Activated CD4-positive, alpha-beta T cell treated with anti-CD3 and anti-CD28 coated beads for 4 hours (primary cell): ENCODE measurements at places on chromosomes 2 and 18.

GRCh38 chr2:16525265-16525887, 140.3 kb downstream of the CYRIA start:
- DNase-seq = no peak

- DNase-seq = no peak
Measured at GRCh38 chr2:8448824-8449556, 232.9 kb upstream of the ID2 start.

GRCh38 chr2:173989160-173989883, 24.1 kb upstream of the SP3 start:
- DNase-seq = no peak

- no peak for DNase-seq
Measured at GRCh38 chr2:44655401-44655864, 286.1 kb upstream of the SIX3 start.

DNA sequence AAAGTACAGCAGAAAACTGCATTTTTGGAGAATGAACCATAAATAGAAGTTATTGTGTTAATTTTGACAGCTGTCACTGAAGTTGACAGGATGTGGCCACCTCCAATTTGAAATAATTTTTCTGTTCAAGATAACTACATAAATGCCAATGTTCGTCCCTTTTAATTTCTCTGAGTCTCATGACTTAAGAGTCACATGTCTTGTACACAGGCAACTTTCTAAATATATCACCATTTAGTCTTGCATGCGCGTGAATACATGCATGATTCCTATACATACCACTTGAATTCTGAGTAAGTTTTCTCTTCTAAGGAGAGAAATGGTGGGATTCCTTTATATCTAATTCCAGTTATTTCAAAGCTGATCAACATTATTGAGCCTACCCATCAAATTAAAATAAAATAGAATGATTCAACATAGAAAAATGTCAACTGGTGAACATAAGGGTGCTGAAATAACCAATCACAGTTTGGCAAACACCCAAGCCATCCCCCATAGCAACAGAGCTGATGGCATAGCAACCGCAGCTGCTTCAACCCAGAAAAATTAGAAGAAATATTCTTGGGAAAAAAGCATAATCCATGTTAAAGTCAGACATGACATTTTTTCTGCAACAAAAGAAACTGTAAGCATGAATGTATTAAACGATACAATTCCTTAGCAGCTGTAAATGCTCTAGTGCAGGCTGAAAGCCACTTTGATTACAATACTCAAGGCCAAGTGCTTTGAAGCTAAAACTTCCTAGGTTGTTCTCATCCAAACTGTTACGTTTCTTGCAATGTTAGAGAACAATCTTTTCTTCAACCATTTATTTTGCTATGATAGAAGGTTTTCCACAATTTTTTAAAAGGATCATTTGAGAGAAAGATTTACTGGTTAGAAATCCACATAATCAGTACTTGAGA, 282.7 kb downstream of the DLGAP1 start:
- no peak for DNase-seq

GRCh38 chr2:32008805-32009515, 1.8 kb downstream of the MEMO1 start:
- DNase-seq = peak; percentile 5

DNA sequence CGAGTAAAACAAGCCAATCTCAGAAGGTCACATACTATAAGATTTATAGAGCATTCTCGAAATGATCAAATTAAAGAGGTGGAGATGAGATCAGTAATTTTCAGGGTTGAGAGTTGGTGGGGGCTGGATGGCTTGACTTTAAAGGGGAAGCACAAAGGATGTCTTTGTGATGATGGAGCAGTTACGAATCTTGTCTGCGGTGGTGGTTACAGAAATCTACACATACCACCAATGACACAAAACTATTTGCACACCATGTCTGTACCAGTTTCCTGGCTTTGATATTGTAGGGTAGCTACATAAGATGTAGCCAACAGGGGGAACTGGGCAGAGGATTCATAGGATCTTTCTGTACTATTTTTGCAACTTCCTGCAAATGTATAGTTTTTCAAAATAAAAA, 190.6 kb upstream of the SMIM21 start:
- no peak for DNase-seq

DNA sequence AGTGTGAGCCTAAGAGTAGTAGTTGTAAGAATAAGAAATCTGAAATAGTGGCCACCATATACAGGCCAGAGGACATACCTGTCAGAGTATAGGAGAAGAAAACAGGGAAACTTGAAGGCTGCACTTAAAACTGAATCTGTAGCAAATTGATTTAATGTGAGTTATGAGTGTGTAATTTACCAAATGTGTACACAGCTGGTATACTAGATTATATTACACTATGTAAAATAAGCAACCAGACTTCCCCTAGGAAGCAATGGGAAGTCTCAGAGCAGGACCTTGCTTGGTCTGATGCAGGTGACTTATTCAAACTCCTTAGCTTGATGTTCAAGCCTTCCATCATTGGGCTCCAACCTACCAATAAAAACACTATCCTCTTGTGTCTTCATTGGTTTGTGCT, 17.3 kb upstream of the EPC2 start:
- no peak for DNase-seq

- no peak for DNase-seq
Measured at GRCh38 chr2:128797533-128797932, 478.9 kb upstream of the HS6ST1 start.

DNA sequence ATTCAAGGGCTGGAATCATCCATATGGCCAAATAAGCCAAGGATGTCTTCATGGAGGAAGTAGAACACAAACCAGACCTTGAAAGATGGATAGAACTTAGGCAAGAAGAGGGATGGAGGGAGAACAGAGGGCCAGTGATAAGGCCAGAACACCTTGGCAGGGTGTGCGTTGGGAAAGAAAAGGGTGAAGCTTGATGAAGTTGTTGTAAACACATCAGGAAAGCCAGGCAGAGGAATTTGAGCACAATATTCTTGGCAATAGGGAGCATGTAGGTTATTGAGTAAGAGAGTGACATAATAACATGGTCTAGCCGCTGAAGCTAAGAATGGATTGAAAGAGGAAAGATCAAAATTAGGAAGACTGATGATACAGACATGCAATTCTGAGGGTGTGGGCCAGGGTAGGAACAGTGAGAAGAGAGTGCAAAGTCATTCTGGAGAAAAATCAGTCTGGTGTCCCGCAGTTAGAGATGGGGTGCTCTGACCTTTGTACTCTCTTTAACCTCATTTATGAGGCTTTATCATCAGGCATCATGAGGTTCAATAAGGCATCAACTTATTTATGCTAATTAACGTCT, 41.0 kb downstream of the SLC14A2 start:
- DNase-seq = no peak

DNA sequence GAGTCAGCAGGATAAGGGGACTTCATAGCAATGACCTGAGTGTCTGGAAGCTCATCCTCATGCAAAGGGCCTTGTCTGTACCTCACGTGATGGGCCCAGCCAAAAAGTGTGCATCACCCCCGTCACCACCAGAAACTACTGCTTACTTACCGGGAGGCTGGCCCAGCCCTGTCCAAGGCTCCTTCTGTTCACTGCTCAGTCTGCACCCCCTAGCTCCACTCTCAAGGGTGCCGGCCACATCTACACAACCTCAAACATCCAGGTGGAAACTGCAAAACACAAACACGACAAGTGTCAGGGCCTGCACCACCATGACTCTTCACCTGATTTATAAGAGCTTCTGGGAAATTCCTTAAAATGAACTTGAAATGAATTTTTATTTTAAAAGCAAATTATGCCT, 55.1 kb downstream of the ADD2 start:
- DNase-seq = no peak

DNA sequence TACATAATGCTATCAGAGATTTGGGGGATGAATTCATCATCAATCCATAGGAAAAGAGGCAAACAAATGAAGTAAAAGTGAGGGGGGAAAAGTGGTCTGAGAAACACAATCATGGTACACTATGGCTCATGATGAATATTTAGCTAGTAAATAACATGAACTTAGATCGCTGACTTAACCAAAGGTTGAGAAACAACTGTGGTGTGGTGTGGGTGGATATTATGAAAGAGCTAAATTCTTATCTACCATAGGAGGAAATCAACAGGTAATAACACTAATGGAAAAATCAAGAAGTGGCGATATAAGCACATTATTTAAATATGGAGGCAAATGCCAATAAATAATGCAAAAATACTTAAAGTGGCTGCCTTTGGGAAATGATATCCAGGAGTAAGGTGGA, 12.2 kb upstream of the TPRKB start:
- DNase-seq = no peak

GRCh38 chr2:49936965-49937364, 782.6 kb upstream of the FSHR start:
- DNase-seq = no peak

GRCh38 chr2:46695283-46695682, 215.9 kb downstream of the TMEM247 start:
- DNase-seq = no peak

DNA sequence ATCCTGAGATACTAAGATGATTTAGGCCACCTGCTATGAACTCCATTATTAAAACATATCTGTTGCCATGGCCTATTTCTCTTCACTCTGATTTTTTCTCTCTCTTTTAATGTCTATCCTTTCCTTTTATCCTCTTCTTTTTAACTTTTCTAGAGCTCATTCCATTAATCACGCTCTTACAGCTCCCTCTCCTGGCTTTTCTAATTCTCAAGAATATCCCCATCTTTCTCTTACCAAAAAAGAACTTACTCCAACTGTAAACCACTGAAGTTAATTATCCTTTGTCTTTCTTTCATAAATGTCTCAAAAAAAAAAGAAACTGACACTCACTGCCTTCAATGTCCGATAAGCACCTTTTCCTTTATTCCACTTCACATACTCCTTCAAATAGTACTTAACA, 7.9 kb downstream of the PPP3R1 start:
- DNase-seq = no peak

GRCh38 chr2:215833531-215834162, 179.7 kb downstream of the MREG start:
- DNase-seq = no peak

GRCh38 chr18:39167990-39168389, 1602.4 kb upstream of the CELF4 start:
- DNase-seq = no peak

- DNase-seq = no peak
Measured at GRCh38 chr2:8107621-8108378, 574.1 kb upstream of the ID2 start.

DNA sequence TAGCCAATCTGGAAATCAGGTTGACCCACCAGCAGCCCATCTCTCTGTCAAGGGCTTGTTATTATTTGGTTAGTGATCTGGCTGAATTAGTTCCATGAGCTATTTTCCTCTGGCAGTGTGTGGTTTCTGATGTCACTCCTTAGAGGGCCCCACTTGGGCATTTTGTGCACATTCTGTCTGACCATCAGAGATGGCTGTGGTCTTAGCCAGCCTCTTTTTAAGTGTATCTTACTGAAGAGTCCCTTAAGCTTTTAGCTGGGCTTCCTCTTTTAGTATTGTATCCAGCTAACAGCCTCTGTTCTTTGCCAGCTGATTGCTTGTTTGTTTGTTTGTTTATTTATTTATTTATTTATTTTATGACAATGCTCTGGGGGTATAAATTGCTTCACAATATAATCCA, 951.1 kb upstream of the CNTNAP5 start:
- no peak for DNase-seq
